ENCODE measurements at places on chromosomes 3 and 15.

DNA sequence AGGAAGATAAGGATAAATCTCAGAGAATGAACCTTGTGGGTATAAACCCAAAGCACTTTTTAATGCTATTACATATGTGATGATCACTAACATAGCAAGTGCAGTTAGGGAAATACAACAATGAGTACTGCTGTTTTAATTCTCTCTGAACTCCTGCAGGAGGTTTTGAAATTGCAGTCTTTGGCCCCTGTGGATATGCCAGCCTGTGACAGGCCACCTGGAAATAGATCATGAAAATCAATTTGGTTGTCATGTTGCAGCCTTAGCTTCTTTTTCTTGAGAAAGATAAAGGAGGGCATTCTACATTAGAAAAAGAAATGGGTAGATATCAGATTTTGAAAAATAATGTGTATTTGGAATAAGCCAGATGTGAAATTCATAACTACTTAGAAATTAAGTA, 103.6 kb downstream of the RSRC1 start:
- DNase-seq, result no peak

DNA sequence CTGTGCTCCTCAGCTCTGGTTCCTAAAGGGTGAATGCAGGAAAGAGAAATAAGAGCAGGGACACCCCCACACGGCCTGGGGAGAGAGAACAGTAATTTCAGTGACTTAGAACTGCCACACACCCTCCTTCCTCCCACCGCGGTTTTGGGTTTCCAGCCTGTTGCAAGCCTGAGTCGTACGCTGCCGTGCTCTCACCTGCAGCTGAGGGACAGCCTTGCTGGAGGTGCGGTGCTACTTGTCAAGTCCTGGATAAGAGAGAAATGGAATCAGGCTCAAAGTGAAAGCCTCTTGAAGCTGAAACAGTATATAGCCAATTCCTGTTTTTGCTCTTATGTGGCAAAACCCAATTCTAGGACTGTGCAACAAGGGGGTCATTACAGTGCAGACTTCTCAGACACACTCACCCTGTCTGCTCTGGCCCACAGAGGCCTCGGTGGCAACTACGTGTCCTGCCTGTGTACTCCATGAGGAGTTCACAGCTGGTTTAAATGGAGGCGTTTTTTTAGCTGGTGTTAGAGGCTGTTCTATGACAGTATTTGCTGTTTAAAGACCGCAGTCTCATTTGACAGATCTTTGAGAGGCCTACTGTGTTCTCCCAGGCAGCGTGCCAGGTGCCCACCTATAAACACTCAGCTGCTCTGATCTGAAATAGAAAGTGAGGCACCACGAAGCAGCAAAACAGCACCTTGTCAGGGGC, 42.9 kb downstream of the TBC1D2B start:
- no peak for DNase-seq

GRCh38 chr15:46467041-46467440, 832.2 kb downstream of the SQOR start:
- DNase-seq, result no peak

DNA sequence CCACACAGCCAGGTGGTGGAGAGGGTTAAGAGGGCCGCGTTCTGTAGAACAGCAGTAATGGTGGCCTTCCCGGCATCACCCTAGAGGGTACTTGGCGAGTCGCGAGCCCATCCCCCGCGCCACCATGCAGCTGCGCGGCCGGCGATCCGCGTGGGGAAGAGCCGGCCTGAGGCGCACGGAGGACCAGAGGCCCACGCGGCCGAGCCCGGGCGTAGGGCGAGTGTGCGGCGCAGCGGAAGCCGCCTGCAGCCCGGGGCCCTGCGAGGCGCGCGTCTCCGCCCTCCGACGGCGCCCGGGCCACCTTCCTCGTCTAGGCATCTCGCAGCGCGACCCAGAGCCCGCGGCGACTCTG, 423 bp downstream of the TKT start:
- peak; percentile 43 for DNase-seq

DNA sequence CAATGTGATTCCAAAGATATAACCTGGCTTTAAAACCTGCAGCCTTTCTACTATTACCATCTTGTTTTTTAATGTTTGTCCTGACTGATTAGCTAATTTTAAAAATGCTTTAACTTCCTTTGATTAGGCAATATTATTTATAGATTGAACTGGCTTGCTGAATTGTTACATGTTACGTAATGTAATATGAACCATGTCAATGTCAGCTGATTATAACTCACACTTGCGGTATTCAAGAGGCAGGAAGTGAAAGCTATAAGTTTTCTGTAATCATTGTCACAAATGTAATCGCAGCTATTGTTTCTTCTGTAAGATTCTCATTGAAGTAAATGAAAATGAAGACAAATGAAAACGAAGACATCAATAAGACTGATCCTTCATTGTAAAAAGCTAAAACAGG, 146.8 kb downstream of the ROBO2 start:
- no peak for DNase-seq
